ENCODE measurements at places on chromosomes 6 and 20.

GRCh38 chr6:32796848-32797776 is 19.7 kb downstream of the HLA-DOB start:
- no peak for DNase-seq

GRCh38 chr20:57449398-57450354 is 58.5 kb downstream of the RBM38 start:
- no peak for DNase-seq

GRCh38 chr6:30074331-30075093 is 1.1 kb downstream of the RNF39 start:
- DNase-seq, result no peak

DNA sequence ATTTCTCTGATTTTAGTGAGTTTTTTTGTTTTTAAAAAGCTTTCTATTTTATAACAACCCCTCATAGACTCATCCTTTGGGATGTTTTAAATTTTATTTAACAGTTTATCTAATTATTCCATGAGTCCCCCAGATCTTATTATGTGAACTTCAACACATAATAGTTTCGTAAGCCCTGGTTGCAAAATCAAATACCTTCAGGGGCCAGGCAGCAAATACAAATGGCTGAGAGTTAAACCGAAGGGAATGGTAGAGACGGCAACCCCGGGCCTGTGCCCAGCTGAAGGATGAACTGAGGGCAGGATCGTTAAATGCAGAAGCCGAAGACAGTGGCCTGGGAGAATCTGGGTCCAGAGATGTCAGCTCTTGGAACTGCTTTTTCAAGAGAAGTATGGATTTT is 88.4 kb downstream of the RTN4IP1 start:
- no peak for DNase-seq
